ENCODE measurements at places on chromosomes 16 and 17.

GRCh38 chr17:32933881-32934280 is 5.9 kb downstream of the TMEM98 start:
- no peak for DNase-seq

GRCh38 chr17:43813386-43813785 is 19.6 kb downstream of the MPP3 start:
- no peak for DNase-seq

GRCh38 chr17:72494566-72494965 is 373.7 kb downstream of the SOX9 start:
- no peak for DNase-seq

DNA sequence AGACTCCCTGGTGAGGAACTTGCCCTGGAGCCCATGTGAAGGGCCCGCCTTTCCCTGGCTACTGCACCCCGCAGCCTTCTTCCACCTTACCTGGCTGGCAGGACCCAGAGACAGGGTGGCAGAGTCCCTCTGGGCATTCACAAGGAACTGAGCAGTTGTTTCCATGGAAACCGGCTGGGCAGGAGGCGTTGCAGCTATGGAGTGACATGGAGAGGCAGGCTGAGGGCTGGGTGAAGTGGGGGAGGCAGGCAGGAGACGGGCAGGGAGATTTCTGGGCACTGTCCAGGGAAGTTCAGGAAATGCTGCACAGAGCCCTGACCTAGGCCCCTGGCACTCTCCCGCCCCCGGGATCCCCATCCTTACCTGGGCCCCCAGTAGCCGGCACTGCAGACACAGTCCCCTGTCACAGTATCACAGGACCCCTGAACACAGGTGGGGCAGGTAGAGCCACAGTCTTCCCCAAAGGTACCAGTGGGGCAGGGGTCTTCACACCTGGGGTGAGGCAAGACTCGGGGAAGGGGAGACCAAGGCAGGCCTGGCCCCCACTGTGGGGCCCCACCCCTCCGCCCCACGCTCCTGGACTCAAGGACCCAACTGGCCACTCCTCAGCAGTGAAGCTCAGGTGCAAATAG is 5.9 kb downstream of the SCARF1 start:
- DNase-seq = no peak

DNA sequence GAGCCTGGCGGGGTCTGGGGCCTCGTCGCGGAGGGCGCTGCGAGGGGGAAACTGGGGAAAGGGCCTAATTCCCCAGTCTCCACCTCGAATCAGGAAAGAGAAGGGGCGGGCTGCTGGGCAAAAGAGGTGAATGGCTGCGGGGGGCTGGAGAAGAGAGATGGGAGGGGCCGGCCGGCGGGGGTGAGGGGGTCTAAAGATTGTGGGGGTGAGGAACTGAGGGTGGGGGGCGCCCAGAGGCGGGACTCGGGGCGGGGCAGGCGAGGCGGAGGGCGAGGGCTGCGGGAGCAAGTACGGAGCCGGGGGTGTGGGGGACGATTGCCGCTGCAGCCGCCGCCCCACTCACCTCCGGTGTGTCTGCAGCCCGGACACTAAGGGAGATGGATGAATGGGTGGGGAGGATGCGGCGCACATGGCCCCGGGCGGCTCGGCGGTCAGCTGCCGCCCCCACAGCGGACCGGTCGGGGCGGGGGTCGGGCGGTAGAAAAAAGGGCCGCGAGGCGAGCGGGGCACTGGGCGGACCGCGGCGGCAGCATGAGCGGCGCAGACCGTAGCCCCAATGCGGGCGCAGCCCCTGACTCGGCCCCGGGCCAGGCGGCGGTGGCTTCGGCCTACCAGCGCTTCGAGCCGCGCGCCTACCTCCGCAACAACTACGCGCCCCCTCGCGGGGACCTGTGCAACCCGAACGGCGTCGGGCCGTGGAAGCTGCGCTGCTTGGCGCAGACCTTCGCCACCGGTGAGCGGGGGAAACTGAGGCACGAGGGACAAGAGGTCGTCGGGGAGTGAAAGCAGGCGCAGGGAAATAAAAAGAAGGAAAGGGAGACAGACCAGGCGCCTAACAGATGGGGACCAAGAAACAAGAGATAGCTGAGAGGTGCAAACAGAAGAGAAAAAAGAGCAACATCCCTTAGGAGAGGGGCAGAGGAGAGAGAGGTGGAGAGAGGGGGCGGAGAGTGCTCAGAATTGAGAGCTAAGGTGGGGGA is at the start of gene PNMT:
Gene PNMT (plus strand): TSS at position 509 of the 980 bp plus-strand sequence. CDS start 23 bp downstream, at position 532.
- peak; percentile 64 for DNase-seq

DNA sequence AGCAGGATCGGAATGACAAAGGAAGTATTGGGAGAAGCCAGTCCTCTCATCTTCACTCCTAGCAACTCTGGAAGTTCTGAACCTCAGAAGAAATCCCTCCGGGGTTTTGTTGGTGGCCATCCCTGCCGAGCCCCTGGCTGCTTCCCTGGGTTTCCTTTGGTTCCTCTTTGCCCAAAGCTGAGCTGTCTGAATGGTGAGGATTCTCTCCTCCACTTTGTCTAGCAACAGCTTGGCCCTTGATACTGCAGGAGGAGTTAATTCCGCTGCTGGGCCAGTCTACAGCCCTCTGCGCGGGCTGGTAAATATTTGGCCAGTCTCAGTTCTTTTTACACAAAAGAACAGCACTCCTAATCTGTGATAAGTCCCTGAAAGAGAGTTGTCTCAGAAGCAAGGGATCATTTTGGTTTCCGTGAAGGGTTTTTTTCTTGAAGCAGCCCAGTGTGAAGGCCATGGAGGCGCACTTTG is 170.9 kb downstream of the RAB11FIP4 start:
- DNase-seq = no peak

DNA sequence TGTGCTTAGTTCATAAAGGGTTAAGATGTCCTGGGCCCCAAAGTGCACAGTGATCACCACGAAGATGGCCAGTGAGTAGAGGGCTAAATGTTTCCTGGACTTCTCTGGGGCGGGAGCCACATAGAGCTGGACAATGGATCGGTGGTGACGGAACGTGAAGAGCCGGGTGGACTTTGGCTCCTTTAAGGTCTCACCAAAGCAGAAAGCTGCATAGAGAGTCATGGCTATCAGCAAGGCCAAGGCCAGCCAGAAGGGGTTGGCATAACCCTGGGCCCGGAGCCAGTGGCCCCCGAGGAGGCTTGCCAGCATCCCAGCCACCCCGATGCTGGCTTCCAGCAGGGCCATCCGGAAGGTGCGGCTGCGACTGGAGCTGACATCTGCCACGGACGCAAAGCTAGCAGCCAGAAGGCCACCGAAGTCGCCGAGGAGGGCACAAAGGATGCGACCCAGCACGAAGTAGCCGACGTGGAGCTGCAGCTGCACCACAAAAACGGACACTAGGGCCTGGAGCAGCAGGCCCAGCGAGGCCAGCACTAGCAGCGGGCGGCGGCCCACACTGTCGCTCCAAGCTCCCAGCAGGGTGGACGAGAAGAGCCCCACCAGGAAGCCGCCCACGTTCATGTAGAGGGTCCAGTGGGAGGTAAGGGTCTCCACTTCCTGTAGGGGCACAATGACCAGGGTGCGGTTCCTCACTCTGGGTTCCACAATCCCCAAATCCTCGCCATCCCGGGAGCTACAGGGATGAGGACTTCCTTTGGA is 1.0 kb downstream of the SLC46A1 start:
- no peak for DNase-seq

DNA sequence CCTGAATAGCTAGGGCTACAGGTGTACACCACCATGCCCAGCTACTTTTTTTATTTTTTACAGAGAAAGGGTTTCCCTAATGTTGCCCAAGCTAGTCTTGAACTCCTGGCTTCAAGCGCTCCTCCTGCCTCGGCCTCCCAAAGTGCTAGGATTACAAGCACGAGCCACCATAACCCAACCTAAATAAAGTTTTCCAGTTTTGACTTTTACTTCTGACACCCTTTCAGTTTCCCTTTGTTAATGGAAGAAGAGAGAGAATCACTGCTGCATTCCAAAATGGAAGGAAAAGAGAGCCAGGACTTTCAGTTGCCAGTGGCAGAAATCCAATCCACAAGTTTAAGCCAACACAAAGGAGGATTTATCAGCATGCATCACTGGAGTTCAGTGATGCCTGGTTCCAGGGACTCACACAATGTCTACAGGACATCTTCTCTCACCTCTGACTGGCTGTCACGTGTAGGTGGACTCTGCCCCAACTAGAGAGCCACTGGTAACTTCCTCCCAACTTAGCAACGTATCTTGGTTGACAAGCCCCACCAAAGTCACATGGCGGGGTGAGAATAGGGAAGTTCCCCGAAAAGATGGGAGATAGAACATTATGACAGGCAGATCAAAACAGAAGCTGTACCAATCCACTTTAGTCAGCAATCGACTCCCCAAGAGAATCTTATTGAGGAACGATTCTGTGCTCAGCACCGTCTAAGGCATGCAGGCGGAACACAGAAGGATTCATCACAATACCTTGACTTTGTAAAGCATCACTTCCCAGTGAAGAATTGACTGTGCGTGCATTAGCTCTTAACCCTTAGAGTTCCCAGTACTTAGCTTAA is 46.5 kb downstream of the GAS7 start:
- no peak for DNase-seq

DNA sequence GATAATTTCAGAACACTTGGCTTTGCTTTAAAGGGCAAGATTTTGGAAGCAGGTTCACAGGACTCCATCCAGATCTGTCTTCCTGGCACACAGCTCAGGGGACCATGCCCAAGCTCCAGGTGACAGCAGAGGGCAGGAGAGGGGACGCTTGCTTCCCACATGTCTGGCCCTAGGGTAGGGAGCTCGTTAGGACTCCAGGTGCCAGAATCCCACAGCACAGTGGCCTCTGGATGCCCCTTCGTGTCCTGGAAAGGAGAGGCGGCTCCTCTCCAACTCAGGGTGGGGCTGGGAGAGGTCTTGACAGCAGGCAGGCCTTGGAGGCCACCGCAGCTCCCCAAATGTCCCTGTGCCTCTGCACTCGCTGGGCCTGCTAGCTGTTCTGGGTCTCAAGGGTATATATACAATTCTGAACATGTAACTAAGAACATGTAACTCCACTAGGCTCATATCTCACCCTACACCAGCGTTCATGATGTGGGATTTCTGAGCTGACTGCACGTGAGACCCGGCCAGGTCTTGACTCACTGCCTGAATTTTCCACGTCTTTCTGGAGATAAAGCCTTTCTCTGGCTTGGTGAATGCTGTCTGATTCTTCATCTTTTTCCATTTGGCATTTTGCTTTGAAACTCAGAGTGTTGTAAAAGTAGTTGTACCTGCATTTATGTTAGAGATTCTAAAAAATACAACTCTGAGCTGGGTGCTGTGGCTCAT is 52.8 kb downstream of the MARCHF10 start:
- DNase-seq = no peak

GRCh38 chr17:18318117-18318516 is 3.0 kb downstream of the SMCR8 start:
- no peak for DNase-seq

DNA sequence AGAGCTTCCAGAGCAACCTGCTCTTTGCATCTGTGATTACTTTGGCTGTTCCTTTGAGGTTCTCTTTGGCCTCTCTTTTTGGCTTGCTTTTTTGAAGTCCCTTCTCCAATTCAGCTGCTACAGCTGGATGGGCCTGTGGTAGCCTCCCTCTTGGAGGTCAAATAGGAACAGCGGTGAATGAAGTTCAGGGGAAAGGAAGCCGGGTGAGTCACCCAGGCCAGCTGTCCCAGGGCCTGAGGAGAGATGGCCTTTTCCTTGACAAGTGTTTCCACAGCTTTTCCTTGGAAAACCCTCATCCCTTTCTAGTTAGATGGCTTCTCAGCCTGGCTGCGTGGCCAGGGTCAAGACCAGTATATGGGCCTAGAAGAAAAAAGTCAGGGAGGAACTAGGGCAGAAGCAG is 103.1 kb downstream of the STX8 start:
- no peak for DNase-seq

DNA sequence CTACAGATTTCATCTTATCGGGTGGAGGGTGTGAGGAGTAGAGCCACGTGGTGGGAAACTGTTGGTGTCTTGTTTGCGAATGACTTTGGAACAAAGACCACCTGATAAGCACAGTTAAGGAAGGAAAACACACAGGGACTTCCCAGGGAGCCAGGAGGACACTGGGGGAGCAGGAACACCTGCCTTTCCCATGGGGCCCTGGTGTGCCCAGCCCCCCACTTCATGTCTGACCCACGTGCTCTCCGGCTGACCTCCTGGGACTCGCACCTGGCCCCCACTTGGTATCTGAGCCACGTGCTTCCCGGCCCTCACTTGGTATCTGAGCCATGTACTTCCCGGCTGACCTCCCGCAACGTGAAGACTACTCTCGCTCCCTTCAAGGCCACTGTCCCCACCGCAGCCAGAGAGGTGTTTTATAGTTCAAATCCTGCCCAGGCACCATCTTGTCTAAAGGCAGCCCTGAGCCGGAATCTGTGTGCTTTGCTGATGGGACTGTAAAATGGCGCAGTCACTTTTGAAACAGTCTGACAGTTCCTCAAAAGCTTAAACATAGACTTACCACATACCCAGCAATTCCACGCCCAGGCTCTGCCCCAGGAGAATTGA is 5.4 kb upstream of the CSNK1D start:
- no peak for DNase-seq

DNA sequence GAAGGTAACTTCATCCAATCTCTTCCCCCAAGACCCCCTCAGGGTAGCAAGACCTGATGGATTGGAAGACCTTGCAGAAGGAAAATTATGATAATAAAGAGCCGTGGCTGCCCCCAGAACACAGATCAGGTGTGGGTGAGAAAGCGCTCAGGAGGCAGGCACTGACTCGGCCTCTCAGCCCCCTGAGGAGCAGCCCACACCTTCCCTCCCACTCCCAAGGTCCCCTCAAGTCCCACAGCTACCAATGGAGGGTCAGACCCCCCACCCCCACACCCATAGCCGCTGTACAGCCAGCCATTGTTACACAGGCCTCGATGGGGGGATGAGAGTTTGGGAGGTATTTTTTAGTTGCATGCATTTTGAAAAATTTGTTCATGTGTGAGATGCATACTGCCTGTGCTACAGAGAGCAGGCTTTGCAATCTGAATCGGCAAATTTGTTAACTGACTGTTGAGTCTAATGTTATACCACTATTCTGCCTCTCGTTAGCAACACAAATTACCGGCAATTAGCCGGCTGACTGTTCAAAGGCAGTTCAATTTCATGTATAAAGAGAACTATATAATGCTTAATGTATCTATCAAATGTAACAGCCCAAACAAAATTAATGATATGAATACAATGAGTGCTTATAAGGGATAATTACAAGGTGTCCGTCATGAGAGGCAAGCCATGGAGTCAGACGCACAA is 211.7 kb downstream of the C16orf78 start:
- DNase-seq = no peak

DNA sequence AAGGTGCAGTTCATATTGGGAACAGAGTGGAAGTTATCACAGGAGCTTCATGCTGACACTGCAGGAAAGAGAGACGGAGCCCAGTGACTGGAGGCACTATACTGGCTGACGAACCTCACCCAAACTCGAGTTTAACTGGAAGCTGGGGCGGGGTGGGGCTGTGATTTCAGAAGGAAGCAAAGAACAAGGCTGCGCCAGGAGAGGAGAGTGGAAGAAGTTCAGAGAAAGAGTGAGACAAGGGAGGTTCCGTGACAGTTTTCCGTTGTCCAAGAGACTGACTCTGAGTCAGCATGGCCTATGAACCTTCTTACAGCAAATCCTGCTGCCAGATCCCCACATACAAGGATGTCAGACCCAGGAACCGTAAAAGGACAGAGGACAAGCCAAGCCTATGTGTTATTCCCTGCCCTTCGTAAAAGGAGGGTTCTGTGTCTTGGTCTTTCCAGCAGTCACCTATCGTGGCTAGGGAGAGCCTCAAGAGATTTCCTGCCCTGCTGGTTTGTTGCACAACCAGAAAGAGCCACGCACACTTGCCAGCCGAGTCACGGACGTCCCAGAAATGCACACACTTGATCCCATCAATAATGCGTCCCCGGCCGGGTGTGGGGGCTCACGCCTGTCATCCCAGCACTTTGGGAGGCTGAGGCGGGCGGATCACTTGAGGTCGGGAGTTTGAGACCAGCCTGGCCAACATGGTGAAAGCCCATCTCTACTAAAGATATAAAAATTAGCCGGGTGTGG is 5.1 kb downstream of the PITPNA start:
- no peak for DNase-seq

All from CD4-positive, CD25-positive, alpha-beta regulatory T cell (primary cell).